Hematopoietic multipotent progenitor cell treated with erythropoietin and hydrocortisone succinate and interleukin-3 and kit ligand, for 8 days (in vitro differentiated cells): ENCODE measurements at places on chromosomes 1 and 21.
A peak's percentile ranks its signal among the peaks of the same experiment; 100 is the strongest.

- no peak for DNase-seq
Measured at GRCh38 chr1:205355075-205355453, 1.7 kb downstream of the KLHDC8A start.

- DNase-seq = no peak
Measured at GRCh38 chr21:23130308-23130707, 2132.1 kb downstream of the NCAM2 start.

- no peak for DNase-seq
Measured at GRCh38 chr1:222117809-222118208, 375.9 kb upstream of the DUSP10 start.

DNA sequence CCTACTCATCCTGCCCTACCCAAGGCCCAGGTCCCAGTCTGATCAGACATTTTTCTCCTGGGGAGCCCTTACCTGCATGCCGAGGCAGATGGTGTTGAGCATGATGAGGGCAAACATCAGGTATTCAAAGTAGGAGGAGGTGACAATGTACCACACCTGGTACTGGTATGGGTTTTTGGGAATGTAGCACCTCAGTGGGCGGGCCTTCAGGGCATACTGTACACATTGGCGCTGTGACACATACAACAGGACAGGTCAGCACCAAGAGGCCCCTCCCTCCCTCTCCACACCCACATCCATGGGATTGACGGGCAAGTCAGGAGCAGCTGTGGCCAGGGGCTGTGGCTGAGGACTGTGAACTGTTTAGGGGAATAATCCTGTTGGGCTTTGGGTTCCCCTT, 37.1 kb upstream of the KIF21B start:
- DNase-seq = no peak

DNA sequence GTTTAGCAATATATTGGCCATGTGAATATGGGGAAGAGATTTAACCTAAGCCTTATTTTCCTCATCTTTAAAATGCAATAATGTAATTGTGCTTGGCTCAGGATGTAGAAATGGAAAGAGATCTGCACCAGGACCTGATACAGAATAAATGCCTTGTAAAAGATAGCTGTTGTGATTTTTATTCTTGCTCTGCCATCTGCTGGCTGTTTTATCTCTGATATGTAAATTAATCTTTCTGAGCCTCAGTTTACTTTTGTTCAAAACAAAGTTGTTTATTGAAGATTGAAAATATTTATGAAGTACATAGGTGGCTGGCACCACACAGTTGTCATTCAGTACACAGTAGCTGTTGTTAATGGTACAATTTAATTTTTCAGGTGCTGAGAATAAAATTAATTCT, 21.9 kb downstream of the ZYG11B start:
- DNase-seq = no peak

GRCh38 chr1:2833454-2834145, 32.1 kb upstream of the TTC34 start:
- DNase-seq = no peak

DNA sequence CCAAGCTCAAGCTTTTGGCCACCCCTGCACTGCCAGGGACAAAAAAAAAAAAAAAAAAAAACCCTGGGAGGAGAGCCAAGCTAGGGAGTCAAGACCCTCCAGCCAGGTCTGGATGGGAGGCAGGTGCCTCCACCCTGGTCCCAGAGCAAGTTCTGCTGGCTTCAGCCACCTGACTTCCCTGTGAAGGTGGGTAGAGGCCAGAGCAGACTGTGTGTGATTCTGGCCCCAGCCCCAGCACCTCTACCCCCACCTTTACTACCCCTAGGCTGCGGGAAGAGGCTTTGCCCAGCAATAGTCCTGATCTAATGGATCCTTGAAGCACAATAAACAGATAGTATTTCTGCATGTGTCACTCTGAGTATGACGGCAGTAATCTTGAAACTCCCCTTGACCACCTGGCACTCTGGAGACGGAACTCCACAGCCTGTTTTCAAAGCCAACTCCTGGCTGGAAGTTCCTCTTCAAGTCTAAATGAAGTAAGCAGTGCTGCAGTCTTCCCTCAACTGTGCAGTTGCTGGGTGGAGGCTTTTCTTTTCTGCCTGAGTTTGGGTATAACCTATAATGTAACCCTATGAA, 9.8 kb downstream of the PDZK1IP1 start:
- no peak for DNase-seq

GRCh38 chr1:64451440-64451839, 18.5 kb upstream of the CACHD1 start:
- peak; percentile 73 for DNase-seq

DNA sequence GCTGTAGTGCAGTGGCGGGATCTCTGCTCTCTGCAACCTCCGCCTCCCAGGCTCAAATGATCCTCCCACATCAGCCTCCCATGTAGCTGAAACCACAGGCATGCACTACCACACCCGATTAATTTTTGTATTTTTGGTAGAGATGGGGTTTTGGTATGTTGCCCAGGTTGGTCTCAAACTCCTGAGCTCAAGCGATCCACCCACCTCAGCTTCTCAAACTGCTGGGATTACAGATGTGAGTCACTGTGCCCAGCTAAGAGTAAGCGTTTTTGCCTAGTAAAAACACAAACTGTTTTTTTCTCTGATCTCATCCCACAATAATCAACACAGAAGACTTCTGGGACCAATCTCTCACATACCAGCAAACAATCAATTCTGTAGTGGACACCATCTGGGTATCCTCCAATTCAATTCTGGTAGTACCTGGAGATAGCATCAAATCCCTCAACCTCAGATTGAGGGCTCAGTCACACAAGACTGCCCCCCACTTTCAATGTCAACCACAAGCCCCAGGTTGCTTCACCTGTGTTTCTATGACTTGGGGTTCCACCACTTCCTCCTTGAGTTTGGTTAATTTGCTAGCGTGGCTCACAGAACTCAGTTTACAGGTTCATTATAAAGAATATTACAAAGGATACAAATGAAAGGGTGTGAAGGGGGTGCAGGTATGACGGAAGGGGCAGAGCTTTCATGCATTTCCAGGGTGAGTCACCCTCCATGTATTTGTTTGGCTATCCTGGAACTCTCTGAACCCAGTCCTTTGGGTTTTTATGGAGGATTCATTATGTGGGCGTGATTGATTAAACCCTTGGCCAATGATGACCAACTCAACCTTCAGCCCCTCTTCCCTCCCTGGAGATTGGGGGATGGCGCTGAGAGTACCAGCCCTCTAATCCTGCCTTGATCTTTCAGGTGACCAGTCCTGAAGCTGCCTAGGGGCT, 40.0 kb upstream of the RHOU start:
- no peak for DNase-seq

DNA sequence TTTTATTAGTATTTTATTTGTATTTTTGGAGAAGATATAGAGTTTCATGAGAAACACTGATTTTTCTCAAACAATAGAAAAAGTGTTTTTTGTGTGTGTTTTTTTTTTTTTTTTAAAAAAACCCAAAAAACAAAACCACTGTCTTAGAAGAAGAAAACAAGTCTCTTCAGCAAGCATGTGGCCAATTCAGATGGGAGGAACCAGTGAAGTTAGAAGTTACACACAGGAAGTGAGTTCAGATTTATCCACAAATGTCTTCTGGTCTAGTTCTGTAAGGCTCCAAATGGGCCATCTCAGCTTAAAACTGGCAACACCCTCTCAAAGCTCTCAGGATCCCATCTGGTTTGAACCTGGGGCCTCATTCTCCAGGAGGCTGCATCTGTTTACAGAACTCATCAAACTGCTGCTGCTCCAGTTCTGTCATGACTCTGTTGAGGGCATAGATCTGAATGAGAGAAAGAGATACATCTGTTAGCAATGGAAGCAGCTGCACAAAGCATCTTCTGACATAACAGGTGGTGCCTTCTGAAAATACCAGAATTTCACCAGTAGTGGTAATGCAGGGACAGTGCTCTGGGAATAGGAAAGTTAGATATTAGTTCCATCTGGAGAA, 9.8 kb upstream of the ERMAP start:
- DNase-seq = no peak

- DNase-seq = no peak
Measured at GRCh38 chr1:94727846-94728715, 92.1 kb upstream of the SLC44A3 start.

- no peak for DNase-seq
Measured at GRCh38 chr1:206455289-206455665, 15.0 kb upstream of the IKBKE start.

DNA sequence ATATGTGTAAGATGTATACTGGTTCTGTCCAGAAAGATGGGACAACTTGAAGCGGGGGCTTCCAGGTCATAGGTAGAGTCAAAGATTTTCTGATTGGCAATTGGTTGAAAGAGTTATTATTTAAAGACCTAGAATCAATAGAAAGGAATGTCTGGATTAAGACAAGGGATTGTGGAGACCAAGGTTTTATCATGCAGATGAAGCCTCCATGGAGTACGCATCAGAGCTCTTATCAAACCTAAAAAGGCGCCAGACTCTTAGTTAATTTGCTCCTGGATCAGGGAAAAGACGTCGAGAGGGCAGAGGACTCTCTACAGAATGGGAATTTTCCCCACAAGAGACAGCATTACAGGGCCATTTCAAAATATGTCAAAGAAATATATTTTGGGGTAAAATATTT, 23.7 kb upstream of the ETV3 start:
- DNase-seq = no peak

- peak; percentile 5 for DNase-seq
Measured at GRCh38 chr1:85274969-85275453, 1.4 kb downstream of the BCL10 start.

DNA sequence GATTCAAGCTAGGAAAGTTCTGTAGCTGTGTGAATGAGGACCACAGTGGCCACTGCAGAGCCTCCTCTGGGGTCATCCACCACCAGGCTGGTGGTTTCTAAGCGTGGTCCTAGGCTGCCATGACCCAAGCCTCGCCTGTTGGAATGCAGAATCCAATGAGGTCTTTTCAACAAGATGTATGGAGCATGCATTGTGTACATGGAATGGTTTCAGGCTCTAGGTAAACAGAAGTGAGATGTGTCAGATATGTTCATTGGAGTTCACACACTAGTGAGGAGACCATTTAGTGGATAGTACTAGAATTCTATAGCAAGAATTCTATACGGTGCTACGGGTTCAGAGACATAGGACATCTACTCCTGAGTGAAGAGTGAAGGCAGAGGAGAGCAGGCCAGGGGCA, 10.7 kb downstream of the RNU5D-1 start:
- no peak for DNase-seq

DNA sequence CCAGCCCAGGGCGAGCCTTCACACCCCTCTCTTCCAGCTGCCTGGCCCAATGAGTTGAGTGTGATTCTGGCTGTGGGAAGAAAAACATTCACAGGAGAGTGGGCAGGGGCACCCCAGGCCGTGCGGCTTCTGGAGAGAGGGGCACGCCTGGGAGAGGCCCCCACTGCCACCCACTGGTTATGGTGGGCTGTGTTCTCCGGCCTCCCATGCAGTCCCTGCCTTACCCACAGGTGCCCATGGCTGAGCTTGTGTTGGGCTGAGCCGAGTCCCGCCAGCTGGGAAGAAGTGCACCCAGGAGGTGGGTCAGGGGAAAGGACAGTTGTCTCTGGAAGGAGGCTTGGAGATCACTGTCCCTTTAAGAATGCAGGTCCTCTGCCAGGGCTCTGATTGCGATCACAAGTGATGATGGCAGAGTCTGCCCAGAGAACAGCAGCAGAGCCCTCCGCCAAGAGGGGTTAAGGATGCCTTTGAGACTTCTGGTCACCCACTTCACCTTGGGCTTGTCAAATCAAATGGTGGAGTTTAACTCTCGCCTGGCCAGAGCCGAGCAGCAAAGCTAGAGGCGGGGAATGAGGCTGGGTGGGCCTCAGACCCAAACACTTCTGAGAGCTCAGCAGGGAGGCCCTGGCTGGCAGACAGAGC, 124.7 kb upstream of the ARHGEF16 start:
- no peak for DNase-seq

GRCh38 chr1:40755067-40755466, 28.5 kb upstream of the KCNQ4 start:
- DNase-seq = no peak

DNA sequence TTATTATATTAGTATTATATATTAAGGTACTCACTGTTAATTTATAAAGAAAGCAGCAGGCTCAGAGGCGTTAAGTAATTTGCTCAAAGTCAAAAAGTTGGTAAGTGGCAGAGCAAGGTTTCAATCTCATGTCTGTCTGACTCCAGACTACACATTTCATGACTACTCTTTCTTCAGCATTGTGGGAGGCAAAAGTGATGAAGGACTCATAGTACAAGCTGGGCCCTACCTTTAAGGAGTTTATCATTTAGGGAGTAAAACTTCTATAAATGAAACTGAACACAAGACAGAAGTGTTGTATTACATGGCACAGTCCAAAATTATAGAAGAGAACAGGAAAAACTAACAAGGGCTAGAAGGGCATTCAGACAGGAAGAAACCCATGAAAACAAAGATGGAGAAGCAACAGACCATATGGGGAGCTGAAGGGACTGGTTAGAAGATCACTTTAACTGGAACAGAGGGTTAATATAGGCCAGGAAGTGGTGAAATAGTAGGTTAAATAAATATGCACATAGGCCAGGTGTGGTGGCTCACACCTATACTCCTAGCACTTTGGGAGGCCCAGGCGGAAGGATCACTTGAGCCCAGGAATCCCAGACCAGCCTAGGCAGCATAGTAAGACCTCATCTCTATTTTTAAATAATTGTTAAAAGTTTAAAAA, 11.5 kb downstream of the SORT1 start:
- no peak for DNase-seq

DNA sequence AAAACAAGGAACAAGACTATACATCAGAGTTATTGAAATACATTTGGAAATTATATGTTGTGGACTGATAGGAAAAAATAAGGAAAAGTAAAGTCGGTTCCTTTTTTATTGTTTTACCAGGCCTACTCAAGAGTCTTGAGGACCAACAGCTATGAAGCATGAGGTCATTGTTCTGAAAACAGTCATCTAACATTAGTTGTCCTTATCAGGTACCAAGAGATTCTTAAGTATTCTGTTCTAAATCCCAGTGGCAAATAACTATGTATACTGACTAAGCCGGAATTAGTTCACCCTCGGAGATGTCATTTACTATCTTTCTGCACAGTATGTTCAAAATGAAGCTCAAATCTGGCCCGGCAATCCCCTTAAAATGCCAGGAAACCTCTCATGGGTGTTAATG, 585 bp downstream of the ADGRL4 start:
- DNase-seq = no peak

DNA sequence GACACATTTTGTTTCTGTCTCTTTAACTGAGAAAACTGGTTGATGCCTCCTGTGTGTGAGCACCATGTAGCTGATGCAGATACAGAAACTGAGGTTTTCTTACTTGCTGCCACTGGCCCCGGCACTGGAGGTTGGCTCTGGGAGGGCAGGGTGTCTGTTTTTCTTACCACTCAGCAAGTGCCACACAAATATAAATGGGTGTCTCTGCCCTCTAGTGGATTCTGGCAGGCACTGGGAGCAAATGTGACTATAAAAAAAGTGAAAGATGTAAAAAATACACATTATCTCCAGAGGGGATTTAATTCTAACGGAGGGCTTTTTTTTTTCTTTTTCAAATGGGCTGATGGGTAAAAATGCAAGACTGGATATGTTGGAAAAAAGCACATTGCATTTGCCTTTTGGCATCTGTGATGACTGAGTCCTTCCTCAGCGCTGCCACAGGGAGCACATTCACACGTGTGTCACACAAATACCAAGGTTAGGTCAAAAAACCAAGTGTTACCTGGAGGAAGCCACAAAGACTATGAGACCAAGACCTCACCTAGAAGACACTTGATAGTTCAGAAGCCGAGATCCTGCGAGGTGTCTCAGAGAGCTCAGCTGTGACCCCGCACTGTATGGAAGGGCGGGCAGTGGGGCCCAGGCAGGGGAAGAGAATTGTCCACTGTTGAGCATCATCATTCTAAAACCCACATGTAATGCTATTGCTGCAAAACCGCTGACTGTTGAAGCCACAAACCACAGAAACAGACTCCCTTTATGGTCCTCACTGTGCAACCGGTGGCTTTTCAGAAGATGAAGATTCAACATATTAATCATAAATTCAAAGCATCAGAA, 18.9 kb downstream of the PGBD2 start:
- DNase-seq = peak; percentile 91

- DNase-seq = no peak
Measured at GRCh38 chr1:49527606-49528305, 496.0 kb downstream of the AGBL4 start.
